Stimulated activated CD4-positive, alpha-beta T cell treated with anti-CD3 and anti-CD28 coated beads, Interleukin-12 subunit alpha, Interleukin-12 subunit beta, amount 100 ng/mL, for 24 hours (primary cell): ENCODE measurements at places on chromosomes 5 and 9.

DNA sequence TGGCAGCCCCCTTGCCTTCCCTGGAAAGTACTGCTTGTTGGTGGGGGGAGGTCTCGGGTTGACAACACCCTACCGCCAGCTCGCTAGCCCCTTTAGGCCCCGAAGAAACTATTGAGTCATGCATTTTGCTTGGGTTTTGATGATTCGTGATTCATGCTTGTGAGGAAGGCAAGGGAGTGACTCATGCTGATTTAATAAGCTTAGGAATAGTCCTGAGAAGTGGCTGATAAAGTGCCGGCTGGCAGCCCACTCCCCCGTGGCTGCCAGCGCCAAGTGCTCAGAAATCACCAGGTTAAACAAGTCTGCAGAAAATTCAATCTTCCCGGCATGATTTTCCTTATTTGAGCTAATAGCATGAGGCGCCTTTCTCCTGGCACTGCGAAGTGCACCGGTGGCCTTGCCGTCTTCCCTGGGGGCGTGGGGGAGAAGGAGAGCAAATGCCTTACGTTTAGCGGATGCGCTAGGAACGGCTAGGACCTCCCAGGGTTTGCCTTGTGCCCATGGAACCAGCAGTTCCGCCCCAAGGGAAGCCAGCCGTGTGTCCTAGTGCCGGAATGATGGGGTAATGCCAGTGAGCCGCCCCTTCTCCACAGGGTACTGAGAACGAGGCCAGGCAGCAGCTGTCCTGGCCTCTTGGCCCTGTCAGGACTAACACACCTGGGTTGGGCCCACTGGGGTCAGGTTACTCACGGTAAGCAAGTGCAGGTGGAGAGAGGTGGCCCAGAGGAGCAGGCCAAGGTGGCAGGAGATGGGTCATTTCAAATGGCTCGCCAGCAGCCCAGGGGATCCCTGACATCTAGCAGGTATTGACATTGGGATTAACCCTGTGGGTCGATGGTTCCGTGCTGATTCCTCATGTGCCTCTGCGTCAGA, 151.9 kb downstream of the MACROH2A1 start:
- no peak for DNase-seq

- no peak for DNase-seq
Observed at GRCh38 chr5:126106029-126106428, 317.2 kb upstream of the GRAMD2B start.

DNA sequence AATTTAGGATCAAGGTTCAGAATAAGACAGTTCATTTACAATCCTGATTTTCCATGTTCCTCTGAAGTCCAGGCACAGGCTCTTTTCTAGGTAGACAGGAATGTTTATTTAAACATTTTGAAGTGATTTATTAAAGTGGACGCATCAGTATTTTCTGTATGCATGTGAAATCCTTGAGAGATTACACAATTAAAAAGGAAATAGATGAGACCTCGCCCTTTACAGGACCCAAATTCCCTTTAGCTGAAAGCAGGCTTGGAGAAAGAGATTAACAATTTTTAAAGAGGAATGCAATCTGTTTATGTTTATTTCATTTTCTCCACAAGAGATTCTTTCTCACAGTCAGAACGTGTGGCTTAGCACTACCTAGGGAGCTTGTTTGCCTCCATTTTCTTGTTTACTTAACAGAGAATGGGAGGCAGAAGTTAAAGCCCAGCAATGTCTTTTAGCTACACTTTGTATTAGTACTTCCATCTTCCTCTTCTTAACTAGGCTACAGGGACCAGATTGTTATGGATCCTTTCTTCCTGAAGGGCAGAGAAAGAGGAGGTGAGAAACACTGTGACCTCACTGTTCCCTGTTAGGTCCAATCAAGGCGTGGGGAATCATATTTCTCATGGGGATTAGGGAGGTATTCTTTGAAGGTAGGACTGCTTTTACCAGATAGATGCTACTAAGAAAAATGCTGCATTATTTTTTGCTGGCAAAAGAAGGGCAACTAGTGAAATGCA, 416.0 kb downstream of the SH3GL2 start:
- no peak for DNase-seq

DNA sequence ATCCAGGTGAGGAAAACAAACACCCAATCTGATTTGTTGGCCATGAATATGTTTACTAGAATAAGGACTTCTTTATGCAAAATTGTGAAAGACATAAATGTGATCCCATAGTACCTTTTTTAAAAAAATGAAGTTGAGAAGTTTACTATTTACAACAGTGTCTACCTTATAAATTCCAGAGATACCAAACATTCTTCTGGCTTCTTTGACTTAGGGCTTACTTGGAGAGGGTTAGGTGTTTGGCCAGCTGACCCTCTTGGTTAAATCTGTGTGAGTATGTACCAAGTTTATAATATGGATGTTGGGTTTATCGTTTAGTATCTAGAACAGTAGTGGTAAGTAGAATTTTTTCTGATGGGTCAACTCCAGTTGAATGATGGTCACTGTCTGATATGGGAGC, 212.3 kb downstream of the DOCK8 start:
- DNase-seq: no peak

GRCh38 chr9:105957830-105958229, 263.5 kb downstream of the TMEM38B start:
- no peak for DNase-seq

DNA sequence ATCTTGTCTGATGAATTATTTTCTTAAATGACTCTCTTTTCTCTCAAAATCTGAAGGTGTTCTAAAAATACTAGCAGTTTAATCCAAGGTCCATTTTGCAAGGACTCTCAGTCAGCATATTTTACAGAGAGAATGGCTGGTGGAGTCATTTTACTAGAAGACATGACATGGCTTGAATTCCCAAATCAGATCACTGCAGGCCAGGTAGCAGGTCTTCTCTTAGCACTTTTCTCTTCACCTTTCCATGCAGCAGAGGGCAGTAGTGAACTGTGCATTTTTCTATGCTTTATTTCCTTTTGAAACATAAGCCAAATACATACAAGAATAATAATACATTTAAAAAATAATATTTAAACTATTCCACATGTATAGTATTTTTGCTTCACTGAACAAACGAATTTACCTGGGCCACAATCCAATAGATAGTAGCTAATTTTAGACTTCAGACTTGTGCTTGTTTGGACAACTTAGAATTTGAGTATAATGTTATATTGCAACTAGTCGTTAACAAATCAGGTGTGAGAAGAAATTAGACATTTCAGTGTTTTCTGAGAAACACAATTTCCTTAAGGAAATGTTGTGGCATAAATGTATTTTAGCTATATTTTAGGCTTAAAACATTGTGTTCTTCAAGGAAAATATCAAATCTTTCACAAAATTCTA, 289.4 kb upstream of the DAB2 start:
- peak; percentile 8 for DNase-seq

GRCh38 chr9:138044485-138045383, 167.2 kb downstream of the CACNA1B start:
- DNase-seq: no peak

- no peak for DNase-seq
Observed at GRCh38 chr9:129500161-129500862, 120.6 kb downstream of the C9orf50 start.

DNA sequence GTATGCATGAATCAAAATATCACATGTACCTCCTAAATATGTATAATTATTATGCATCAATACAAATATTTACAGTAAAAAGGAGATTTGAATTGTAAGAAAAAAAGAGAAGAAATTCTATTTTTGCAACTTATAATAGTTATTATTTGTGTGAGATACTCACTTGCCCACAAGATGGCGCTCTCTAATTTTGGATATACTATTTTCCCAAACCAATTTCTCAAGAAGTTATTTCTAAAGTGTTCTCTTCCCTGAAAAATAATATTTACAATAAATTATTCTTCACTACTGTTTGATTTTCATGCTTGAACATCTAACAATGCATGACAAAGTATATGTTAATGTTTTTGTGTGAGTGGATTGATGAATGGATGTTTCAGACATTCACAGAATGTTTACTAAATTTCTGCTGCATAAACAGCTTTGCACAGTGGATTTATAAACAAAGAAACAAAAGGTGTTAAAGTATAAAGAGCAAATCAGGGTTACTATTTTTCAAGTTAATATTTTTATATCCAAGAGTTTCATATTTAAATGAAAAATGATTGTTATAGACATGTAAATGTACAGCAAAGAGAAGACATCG, 503.4 kb downstream of the PDE4D start:
- DNase-seq: no peak

DNA sequence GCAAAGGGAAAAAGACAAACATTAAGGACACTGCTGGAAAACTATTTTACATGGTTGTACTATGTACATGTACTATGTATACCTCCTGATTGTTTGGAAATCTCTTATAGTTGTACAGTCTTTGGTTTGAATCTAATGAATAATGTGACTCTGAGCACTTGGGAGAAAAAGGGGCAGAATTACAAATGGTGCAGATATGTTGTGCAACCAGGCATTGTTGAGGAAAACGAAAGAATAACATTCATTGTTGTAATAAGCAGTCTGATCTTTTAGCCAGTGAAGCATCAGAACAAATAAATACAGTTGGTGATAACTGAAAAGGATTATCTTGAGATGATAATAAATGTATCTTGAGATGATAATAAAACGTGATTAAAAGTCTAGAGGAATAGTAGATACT, 87.2 kb downstream of the CSNK1G3 start:
- no peak for DNase-seq

GRCh38 chr9:136423432-136424146, 13.1 kb downstream of the PMPCA start:
- no peak for DNase-seq

GRCh38 chr9:134327671-134328231, 1.5 kb downstream of the RXRA start:
- no peak for DNase-seq

DNA sequence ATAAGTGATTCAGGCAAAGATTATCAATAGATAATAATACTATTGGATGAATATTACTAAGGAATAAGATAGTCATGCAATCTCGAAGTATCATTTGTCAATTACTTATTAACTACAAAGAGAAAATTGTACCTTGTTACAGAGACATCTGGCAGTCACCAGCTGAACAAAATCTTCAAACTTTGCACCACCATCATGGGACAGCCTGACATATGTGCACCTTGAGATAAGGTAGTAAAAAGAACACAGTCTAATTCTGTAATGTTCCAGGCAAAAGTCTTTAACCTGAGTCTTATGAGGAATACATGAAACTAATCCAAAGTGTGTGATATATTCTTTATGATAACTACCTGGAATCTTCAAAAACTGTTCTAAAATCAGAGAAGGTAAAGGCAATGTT, 423.0 kb upstream of the ZNF608 start:
- no peak for DNase-seq

DNA sequence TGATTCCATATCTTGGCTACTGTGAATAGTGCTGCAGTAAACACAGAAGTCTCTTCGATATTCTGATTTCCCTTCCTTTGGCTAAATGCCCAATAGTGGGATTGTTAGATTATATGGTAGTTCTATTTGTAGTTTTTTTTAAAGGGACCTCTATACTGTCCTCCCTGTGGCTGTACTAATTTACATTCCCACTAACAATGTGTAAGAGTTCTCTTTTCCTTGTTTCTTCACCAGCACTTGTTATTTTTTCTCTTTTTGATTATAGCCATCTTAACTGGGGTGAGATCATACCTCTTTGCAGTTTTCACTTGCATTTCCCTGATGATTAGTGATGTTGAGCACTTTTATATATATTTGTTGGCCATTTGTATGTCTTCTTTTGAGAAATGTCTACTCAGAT, 102.0 kb downstream of the CARTPT start:
- no peak for DNase-seq

DNA sequence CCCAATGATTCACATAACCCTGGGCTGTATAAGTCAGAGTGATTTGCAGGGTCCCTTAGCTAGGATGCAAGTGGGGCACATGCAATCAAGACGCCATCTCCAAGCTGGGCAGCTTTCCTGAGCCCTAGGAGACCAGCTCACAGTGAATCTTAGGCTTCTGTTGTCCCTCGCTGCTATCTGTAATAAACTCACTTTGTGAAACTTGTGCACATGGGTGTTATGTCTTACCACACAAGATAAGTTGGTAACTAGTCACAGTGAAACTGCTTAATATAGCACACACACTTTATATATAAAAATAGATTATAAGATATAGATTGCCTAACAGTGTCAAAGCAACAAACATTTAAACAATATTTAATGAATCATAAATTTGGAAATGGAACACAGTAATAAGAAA, 658.5 kb downstream of the SLCO4C1 start:
- no peak for DNase-seq

DNA sequence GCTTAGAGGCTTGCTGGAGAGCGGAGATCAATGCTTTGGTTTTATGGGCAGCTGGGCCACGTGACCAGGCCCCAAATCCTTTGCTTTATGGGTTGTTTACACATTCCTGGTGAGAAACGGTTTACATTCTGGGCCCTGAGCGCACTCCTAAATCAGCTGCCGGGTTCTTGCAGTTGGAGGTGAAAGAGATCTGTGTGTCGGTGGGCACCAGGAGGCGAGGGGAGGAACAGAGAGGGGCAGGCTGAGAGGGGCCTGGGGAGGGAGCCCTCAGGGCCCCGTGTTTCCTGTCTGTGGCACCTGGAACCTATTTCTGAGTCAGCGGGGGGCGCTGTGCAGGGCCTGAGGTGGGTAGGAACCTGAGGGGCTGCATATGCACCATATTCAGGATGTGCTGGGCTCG, 63.5 kb upstream of the HAND1 start:
- no peak for DNase-seq
